Activated naive CD4-positive, alpha-beta T cell treated with anti-CD3 and anti-CD28 coated beads for 36 hours (primary cell): ENCODE measurements at places on chromosomes 3 and 15. TPM values are rescaled to one million over a fixed set of nuclear protein-coding genes. Genes with fewer than 3 reads are reported as not detected.

Gene GANC
- total RNA-seq, result 27.7 TPM

Gene DOCK3
- 1.7 TPM for total RNA-seq

Gene NR1I2
- total RNA-seq, result 0.89 TPM

DNA sequence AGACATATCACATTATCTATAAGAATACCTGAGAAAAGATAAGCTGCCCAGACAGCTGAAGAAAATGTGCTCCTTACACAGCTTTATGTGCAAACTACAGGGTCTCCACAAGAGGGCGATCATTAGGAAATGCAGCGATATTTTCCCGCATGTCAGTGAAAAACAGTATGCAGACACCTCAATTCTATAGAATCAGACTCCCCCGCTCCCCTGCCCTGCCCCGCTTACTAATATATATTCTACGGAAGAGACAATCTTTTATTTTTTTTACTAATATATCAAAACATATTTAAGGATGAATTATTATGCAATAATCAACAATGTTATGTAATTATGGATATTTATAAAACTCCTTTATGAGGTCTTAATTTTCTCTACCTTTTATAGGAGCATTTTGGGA lies 681.3 kb downstream of the ROBO1 start:
- H3K27ac ChIP-seq, result no peak overlapping the region
- H3K4me3 ChIP-seq, result no peak overlapping the region
- H3K4me1 ChIP-seq, result no peaks in the 10 kb centered on the region
- no peaks in the 10 kb centered on the region for H3K36me3 ChIP-seq
- no peaks in the 10 kb centered on the region for H3K27me3 ChIP-seq

Gene TM6SF1
- total RNA-seq, result 3.4 TPM

DNA sequence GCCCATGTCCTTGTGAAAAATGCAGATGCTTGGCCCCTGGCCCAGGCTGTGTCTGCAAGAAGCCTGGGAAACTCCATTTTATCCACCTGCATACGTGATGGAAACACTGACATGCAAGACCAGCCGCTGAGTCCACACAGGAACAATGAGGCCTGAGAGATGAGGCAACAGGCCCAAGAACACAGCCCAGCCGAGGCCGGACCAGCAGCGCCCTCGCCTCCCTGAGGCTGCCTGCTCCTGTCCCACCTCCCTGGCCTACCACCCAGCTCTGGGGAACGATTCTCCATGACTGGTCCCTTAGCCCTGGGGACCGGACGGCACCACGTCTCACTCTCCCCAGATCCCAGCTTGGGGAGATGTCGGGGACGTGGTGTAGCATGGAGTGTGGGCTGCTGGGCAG lies 47.5 kb downstream of the HMCES start:
- H3K36me3 ChIP-seq, result no peaks in the 10 kb centered on the region
- H3K27ac ChIP-seq, result no peak overlapping the region
- no peak overlapping the region for H3K4me3 ChIP-seq
- no peaks in the 10 kb centered on the region for H3K4me1 ChIP-seq
- no peaks in the 10 kb centered on the region for H3K27me3 ChIP-seq

DNA sequence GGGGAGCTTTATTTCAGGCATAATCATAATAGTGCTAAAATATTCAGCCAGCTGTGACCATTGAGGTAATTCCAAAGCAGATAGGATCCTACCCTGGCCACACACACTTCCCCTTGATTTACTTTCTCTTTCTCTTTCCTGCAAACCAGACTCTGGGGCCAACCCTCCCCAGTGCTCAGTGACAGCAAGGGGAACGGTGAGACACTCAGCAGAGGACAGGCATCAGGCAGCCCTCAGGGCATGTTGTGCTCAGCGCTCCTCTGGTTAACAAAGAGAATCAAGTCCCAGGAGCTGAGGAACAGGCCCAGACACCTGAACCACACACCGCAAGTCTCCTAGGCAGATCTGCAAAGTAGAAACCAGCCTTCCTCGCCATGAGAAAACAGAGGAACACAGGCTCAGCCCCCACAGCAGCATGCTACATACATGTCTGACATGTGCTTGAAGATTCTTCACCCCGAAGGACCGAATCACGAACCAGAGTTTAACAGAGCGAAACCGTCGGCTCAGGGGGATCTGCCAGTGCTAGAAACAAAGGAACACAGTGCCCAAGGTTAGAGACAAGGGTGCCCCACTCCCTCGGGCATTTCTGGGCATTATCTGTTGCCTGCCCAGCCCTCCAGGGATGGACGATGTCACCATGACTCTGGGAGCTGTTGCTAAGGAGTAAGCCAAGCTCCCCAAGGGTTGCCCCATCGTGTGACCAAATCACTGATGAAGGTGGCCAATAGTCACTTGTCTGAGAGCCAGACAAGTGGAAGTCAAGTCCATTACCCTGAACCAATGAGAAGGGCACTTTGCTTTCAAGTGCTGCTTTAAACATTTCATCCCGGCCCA lies 17.5 kb downstream of the HDC start:
- peak overlapping the region; percentile 99 for H3K27ac ChIP-seq
- peaks cover 42% of the 10 kb centered on the region for H3K4me1 ChIP-seq
- H3K27me3 ChIP-seq, result no peaks in the 10 kb centered on the region

Gene RTP1
- total RNA-seq, result not detected

DNA sequence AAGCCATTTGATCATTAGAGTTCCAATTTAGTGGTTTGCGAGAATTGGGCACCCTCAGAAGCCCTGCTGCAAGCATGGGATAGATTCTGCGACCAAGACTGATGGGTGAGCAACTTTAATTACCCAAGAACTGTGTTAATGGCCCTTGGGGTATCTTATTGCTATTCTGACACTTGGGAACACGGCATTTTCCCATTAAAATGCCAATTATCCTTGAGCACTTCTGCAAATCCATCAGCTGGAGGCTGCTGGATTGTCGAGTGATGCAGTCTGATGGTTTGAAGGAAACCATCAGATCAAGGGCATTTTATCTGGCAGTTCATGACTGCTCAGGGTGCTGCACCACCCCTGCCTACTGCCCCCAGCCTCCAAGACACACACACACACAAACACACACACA lies 183.6 kb upstream of the PROK2 start:
- peaks cover 24% of the 10 kb centered on the region for H3K27me3 ChIP-seq
- no peaks in the 10 kb centered on the region for H3K4me1 ChIP-seq
- H3K27ac ChIP-seq, result no peak overlapping the region
- no peak for DNase-seq
- H3K36me3 ChIP-seq, result no peaks in the 10 kb centered on the region
- no peak overlapping the region for H3K4me3 ChIP-seq

DNA sequence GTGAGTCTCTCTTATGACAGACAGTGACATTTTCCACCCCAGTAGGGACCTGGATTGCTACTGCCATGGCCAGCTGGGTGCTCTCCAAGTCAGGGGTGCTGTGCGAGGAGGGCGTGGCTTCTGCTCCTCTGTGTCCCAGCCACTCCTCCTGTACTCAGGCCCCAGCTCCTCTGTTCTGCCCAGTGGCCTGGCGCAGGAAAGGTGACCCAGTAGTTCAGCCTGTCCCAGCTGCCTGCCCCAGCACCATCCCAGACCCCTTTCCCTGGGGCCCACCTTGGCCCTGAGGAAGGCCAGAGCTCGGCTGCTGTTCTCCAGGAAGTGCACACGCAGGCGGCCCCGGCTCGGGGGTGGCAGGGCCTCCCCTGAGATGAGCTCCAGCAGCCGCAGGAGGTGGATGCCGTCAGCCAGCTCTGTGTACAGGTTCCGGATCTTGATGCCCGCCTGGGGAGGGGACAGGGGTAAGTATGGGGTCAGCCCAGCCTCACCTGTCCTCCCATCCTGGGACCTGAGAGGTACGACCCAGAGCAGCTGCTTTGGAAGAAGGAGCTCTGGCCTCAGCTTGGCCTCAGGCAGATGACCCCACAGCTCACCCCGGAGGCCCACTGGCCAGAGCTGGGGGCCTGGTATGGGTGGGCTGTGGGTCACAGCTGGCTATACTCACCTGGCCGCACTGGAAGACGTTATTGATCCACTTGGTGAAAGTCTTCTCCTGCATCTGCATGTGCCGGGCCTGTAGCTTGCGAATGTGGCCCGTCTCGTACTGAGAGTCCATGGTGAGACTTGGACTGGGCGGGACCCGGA lies 1.0 kb downstream of the SPTBN5 start:
- H3K27me3 ChIP-seq, result no peaks in the 10 kb centered on the region
- H3K4me3 ChIP-seq, result peak overlapping the region; percentile 29
- H3K36me3 ChIP-seq, result peaks cover 2% of the 10 kb centered on the region
- peak; percentile 26 for DNase-seq
- H3K4me1 ChIP-seq, result peaks cover 42% of the 10 kb centered on the region
- peak overlapping the region; percentile 63 for H3K27ac ChIP-seq

- no peaks in the 10 kb centered on the region for H3K27me3 ChIP-seq
- no peaks in the 10 kb centered on the region for H3K4me1 ChIP-seq
- no peak for DNase-seq
- no peaks in the 10 kb centered on the region for H3K36me3 ChIP-seq
Observed at GRCh38 chr3:113890256-113890900, 51.8 kb downstream of the GRAMD1C start.
